Posterior vena cava (tissue), 2 donors: ENCODE measurements at places on chromosomes 13 and 19. TPM values are rescaled to one million over a fixed set of nuclear protein-coding genes. Genes with fewer than 3 reads are reported as not detected.

Gene CNMD
- total RNA-seq = not detected

Gene CFAP97D2
- total RNA-seq = not detected

Gene TNFRSF19
- 8.2 TPM for total RNA-seq

Gene CAMSAP3
- not detected for total RNA-seq

Gene TRAPPC2B
- total RNA-seq = 7.5 TPM

Gene C19orf73
- 0.81 TPM for total RNA-seq

Gene RGS9BP
- 0.14 TPM for total RNA-seq

Gene RPL21
- 954 TPM for total RNA-seq

Gene ATP8A2
- 0.24 TPM for total RNA-seq

DNA sequence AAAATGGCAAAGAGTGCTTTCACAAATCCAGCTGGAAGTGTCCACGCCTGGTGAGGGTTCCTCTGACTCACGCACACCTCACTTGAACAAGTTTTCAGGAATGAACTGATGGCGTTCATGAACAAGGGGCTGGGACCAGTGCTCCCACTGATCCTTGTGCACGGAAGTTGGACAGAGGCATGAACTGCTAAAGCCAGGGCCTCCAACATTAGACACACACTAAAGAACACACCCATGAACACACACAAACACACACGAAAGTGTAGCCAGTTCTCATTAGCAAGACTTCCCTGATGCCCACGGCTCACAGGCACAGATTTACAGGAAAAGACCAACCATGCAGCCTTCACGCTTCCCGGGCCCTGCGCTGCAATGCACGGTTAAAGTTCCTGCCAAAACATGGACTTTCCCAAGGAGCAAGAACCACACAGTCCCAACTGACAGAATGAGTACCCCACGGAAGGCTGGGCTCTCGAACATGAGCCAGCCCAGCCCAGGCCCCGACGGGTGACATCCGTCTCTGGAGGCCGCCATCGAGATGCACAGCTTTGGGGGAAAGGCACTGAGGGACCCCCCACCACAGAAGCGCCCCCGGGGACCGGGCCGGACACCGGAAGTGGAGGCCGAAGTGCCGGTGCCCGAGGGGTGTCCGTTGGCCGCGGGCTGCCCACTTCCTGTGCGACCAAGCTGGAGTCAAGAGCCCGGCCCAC is 808 bp downstream of the DNMT1 start:
- DNase-seq = no peak

DNA sequence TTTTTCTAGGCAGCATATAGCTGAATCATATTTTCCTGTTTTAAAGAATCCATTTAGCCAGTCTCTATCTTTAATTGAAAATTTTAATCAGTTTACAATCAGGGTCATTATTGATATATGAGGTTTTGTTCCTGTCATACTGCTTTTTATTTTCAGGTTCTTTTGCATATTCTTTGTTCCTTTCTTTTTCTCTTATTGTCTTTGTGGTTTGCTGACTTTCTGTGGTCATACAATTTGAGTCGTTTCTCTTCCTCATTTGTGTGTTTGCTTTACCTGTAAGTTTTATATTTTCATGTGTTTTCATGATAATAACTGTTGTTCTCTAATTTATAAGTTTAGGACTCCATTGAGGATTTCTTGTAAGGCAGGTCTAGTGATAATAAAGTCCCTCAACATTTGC is 812.6 kb downstream of the DACH1 start:
- DNase-seq = no peak

GRCh38 chr13:80132741-80133601 is 208.0 kb downstream of the SPRY2 start:
- DNase-seq = no peak

DNA sequence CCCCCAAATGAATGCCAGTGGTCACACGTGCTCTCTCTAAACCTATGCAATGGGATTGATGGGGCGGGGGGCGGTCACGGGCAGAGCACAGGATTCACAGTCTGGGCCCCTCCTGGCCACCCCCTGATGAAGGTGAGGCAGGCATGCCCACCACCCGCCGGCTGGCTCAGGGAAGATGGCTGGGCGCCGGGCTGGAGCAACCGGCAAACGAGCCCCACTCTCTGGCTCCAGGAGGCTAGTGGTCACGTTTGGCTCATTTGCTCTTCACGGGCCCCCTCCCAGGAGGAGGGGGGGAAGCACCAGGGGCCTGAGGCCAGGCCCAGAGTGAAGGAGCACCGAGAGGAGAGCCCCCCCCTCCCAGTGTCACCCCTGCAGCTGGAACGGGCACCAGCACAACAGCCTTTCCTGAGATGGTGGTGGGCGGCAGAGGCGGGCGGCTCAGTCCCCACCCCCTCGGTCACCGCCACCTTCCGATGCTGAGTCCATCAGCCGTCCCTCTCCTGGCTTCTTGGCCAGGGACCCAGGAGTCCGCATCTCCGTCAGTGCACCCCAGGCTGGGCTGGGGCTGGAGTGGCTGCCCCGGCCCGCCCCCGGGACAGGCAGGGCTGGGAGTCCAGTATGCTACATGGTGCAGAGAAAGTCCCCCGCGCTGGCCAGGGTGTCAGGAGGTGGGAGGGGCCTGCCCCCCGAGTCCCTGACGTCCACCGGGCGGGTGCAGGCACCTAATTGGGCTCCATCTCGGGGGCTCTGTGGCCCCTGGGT is 9.7 kb downstream of the BBC3 start:
- no peak for DNase-seq

GRCh38 chr13:76522083-76522755 is 364.0 kb downstream of the KCTD12 start:
- DNase-seq = no peak

- no peak for DNase-seq
These were observed 4.3 kb downstream of the NOTCH3 start for GRCh38 chr19:15196360-15197005.

DNA sequence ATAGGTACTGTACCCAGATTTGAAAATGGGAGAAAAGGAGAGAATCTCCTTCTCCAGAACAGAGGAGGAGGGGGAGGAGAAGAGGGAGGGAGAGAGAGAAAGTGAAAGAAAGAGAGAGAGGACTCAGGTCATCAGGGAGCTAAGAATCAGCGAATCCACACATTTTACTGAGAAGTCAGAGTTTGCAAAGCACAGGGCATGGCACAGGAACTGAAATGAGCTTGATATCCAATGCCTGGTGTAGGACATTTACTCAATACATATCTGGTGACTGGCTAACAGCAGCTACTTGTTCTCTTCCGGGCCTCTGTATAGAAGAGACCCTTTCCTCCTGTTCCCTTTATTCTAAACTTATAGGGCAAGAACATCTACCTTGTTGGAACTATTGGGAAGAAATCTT is 375.1 kb downstream of the KLF5 start:
- DNase-seq = no peak
